ENCODE measurements at places on chromosomes 1 and 21. TPM values are rescaled to one million over a fixed set of nuclear protein-coding genes. Genes with fewer than 3 reads are reported as not detected.

DNA sequence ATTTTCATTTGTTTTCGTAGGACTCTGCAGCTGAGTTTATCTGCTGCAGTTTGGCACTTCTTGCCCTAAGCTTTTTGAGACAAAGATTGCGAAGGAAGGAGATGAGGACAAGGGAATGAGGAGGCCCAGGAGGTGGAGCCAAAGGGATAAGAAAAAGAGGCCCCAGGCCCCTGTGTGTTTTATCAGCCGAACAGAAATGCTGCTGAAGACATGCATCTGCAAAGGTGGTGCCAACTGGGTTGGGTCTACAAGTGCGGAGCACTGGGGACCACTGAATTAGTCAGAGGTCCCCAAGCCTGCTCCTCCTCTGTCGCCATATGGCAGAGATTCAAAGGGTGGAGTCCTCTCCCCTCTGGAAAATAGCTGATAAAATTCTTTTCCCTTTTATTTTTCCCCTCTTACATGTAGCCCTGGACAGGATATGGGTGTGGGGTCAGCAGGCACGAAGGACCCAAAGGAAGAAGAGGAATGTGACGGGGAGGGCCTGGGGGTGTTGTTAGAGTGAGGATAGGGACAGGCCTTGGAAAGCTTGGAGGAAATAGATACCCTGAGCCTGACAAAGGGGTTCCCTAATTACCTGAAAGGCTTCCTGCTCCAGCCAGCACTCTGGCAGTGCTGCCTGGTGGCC, 2.7 kb downstream of the CD34 start:
- peak; percentile 67 for ATAC-seq

DNA sequence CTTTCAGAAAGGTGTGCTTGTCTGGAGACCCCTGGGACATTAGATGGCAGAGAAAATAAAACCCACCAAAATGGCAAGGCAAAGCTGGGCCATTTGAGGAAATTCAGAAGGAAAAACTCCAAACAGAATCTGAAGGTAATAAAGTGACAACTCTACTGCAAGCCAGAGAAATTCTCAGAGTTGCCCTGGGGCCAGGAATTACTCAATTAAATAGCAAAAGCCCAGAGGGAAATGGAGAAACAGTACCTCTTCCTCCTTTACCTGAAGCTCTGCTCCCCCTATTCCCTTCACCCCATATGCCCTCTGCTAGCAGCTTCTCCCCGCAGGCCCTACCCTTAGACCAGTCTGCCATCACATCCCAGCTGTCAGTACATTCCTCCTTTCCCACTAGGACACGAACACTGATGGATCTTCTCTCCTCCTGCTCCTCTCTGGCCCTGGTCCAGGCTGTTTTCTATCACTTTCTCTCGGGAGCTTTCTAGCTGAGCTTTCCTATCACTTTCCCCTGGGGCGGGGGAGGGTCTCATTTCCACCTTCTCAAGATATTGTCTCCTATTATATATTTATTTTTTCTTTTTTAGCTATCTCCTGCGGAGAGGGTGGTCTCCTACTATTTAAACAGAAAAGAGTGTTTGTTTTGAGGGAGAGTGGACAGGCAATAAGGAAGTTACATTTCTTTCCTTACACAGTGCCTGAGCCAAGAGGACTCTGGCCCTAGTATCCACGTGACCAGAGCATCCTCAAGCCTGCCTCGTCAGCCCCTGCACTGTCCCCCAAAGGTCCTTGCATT, 47.7 kb upstream of the RBM15 start:
- no peak for ATAC-seq

- ATAC-seq: no peak
Observed at GRCh38 chr1:81174052-81174451, 626.7 kb upstream of the ADGRL2 start.

GRCh38 chr1:151805066-151805820, at the start of gene LINGO4:
LINGO4 (minus strand) TSS chr1:151805419; CDS start chr1:151802704, 2,715 bp downstream.
- ATAC-seq: no peak

DNA sequence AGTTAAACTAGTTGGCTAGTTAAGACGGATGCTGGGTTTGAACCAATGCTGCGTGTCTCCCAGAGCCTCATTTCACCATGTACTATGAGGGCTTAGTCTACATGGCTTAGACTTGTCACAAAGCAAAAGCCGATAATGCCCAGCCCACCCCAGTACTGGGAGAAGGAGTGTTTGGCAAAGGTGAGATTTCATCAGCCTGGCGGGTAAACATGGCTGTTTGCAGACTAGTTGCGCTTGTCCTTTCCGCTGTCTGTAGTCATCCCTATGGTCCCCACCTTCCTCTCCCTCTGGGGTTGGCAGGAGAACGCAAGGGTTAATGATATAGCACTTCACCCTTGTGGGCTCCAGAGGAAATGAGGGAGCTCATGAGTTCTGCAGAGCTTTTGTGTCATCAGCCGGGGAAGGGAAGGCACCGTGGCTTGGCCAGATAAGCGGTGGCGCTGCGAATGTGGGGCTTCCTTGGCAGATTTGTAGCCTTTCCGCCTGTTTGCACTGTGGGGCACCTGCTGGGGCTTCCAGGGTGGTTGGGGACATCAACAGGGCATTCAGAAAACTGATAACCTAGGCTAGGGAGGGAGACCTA, 29.2 kb downstream of the SOX13 start:
- no peak for ATAC-seq

CELA2A gene
- total RNA-seq: not detected

PTGFR gene
- 11.6 TPM for total RNA-seq

All from gastroesophageal sphincter (tissue), 4 donors.